ENCODE measurements at places on chromosomes 13 and 19.

DNA sequence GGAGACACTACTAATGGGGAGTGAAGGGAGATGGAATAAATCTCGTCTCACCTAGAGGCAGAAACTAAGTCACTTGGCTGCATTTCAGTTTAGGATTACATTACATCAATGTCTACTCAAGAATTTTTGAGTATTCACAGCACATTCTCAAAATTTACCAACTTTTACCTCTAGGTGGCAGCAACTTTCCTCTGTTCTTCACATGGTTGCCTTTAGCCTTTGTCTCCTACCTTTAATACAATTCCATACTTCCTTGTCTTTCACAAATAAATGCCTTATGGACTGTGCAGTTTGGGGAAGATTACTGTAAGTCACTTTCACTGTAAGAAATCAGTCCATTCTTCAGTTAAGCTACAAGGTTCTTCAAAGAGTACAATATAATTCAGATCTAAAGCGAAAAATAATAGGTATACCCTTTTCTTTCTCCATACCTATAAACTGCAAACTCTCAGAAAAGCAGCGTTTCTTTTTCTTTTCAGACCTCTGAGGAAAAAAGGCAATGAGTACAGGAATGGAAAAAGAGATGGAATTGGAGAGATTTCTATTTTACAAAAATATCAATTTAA, 379.4 kb downstream of the KLF12 start:
- DNase-seq: no peak

DNA sequence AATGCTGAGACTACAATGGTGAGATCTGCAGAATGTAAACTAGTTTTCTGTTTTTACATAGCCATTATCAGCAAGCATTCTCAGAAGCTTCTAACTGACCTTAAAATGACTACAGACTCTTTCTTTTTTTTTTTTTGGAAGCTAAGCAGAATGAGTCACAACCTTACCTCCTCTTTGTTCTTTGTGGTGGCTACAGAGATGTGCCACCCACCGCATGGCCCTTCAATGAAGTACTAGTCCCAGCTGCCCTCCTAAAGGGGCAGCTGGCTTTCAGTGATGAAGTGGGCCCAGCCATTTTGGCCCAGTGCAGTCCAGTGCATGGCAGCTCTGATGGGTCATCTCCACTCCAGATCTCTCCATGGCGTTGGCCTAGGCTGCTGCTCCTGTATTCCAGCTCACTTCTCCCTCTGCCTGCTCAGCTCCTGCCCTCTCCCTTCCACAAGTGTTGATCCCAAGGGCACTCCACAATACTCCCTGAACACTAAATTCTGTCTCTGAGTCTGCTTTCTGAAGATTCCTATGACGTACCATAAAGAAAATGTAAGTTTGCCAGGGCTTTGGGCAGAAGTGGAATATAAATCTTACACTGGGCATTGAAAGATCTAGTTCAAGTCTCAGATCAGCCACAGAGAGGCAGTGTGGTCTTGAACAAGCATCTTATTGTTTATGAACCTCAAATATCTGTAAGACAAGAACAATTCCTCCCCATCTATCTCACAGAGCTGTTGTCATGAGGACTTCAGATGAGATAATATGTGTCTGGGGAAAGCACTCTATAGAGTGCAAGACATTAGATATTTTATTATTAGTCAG, 85.6 kb downstream of the RXFP2 start:
- no peak for DNase-seq

DNA sequence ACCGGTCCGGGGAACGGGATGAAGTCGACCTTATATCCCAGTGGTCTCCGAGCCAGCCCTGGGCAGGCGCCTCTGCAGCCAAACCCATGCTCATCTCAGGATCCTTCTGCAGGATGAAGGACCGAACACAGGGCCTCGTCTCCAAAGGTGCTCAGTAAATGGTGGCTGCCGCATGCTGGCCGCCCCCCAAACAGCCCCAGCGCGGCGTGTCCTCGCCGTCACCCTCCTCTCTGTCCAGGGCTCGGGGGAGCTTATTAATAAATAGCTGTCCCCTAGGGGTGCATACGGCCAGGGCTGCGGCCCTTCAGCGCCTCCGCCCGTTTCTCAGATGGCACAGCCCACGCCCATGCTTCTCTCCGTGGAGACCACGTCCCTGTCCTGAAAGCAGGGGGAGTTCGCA, 32.6 kb upstream of the SPACA7 start:
- DNase-seq: no peak

DNA sequence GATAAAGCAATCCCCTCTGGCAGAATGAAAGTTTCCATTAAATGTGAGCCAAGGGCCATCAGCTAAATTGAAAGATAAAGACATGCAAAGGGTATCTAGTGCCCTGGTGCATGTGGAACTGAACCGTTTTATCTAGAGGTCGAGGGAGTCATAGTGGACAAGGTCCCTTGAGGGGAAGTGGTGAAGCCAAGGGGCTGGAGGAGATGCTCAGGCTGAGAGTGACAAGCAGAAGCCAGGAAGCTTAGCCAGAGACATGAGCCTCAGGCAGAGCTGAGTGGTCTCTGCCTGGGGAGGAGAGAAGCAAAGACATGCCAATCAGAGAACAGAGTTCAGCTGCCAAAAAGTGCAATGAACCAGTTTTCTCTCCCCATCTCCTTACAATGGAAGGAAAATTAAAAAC, 68.1 kb upstream of the SLC10A2 start:
- no peak for DNase-seq

DNA sequence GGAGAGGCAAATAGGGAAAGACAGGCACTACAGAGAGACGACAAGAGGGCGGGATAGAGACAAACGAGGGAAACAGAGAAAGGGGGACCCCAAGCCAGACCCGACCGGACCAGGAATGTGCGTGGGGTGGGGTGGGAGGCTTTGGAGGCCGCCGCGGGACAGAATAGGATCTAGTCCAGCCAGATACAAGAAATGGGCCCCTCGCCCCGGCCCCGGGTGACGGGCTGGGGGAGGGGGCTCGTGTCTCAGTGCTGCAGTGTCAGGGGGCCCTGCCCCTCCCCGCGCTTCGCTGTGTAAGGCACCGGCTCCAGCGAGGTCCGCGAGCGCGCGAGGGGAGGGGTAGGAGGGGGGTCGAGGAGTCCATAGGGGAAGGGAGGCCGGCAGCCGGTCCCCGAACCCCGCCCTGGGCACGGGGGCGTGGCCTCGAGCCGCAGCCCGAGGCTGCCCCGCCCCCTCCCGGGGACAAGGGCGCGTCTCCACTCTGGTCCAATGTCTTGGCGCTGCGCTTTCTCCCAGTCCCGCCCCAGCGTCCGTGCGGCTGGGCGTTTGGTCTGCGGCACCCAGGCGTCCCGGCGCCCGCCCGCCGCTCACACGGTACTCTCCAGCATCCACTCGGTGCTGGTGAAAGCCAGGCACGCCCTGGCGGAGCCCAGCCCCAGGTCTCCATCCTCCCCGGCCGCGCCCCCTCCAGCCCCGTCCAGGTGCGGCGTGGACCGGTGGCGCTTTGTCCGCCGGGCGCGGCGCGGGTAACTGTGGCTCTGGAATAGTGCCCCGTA, 11.0 kb downstream of the IFNL1 start:
- no peak for DNase-seq

DNA sequence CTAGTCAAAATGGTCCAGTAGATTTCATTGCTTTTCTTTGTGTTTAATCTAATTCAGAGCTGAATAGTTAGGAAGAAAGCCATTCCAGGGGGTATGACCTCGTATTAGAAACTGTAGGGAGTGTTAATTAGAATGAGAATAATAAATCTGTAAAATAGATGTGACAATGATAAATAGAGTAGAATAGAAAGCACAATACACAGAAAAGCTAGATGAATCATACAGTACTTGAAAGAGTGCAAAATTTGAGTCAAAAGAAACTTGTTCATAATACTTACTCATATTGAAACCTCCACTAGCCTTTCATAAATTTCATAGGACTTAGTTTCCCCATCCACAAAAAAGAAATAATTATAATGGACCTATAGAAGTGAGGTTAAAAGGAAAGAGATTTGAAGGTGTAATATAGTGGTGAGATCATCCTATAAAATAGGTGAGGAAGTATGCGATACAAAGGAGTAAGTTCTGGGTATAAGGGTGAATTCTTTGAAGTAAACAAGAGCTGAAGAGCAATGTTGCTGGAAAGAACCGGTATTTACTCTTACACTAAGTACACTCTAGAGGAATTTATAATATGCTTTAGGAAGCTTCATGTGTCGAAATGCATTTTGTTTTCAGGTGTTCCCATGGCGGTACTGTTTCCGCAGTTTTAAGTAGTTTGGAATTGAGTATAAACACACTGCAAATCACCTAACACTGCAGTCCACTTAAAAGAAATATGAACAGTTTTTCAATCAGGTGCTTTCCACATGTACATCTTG, 21.9 kb downstream of the PCDH17 start:
- DNase-seq: no peak

GRCh38 chr13:73074926-73075325, 16.1 kb downstream of the KLF5 start:
- DNase-seq: no peak

- DNase-seq: no peak
Observed at GRCh38 chr19:11736696-11737095, 2.0 kb downstream of the ZNF823 start.

GRCh38 chr13:95643936-95644598, 439 bp downstream of the DZIP1 start:
- no peak for DNase-seq

GRCh38 chr19:16456652-16457194, 15.0 kb downstream of the EPS15L1 start:
- no peak for DNase-seq

- no peak for DNase-seq
Observed at GRCh38 chr19:30341611-30342201, 30.5 kb upstream of the ZNF536 start.

GRCh38 chr13:39881887-39882286, 226.4 kb downstream of the COG6 start:
- no peak for DNase-seq

DNA sequence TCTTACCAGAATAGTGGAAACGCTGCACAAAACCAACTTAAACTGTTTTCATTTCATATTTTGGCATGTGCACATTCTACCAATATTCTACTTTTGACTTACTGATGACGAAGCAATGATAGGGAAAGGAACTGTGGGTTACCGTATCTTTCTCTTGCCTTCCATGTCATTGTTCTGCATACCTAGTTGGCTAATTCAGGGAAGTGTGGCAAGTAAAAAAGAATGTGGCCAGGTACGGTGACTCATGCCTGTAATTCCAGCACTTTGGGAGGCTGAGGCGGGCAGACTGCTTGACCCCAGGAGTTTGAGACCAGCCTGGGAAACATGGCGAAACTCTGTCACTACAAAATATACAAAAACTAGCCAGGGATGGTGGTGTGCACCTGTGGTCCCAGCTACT, 108.2 kb downstream of the SIPA1L3 start:
- no peak for DNase-seq

DNA sequence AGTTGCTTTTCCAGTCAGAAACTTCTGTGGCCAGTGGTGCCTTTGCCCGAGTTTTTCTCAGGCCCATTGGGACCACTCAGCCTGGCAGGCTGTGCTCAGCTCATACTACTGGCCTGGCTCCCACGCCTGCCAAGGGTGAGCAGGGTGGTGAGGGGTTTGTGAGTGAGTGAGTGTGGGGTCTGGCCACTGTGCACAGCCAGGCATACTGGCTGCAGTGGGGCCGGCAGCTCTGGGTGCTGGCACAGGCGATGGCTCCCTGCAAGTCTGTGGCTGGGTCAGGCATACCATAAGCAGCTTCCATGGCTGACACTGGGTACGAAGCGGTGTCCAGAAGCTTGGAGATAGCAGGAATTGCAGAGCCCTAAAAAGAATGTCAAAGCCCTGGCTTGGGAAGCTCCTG, 161.0 kb downstream of the SLITRK6 start:
- no peak for DNase-seq

GRCh38 chr13:103430368-103430767, 364.2 kb upstream of the SLC10A2 start:
- DNase-seq: no peak

- DNase-seq: no peak
Observed at GRCh38 chr19:39599116-39599515, 3.2 kb upstream of the LGALS13 start.

DNA sequence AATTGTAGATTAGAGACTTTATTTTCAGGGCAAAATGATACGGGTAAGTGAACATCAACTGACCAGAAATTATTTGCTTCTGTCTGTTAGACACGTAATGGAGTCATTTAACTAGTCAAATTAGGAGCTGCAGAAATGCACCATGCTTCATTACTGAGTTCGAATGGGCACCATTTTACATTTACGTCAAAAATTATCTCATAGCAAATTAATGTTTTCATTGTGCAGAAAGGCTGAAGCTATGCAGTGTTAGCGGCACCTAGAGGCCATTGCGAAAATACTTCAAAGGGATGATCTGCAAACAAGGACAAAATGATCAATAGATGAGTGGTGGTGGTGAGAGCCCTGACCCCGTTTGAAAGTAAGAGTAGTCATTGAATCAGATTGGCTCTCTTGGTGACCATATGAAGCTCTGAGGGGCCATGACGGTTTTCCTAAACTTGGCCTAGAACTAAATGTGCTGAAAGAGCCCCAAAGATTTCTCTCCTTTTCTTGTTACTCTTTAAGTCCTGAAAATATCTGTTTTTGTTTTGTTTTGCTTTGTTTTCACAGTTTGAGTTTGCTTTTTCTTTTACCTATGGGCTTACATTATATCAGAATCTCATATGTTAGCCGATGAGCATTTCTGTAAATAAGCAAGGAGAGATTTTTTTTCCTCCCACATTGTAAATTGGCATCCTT, 277.9 kb downstream of the ZNF536 start:
- DNase-seq: no peak

DNA sequence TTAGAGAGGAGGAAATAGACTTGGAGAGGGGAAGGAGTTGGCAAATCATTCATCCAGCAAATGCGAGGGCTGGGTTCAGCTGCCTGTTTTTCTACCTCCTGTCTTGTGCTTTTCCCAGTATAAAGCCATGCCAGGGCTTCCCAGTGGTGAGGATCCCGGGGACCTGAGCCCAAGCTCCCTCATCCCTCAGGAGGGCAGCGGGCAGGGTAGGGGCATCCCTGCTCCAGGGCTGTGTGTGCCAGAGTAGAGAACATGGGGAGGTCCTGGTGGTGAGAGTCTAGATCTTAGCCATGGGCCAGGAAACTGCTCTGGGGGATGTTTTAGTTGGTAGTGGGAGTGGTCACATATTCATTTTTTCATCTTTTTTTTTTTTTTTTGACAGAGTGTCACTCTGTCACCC, 43.6 kb downstream of the GPR12 start:
- no peak for DNase-seq

- no peak for DNase-seq
Observed at GRCh38 chr19:54287456-54287855, 6.5 kb upstream of the LILRB2 start.

GRCh38 chr13:112880976-112881540, 88.0 kb upstream of the MCF2L start:
- no peak for DNase-seq

GRCh38 chr13:86383151-86383550, 583.9 kb upstream of the SLITRK6 start:
- no peak for DNase-seq

GRCh38 chr13:98313922-98314292, 136.8 kb upstream of the RNF113B start:
- no peak for DNase-seq

GRCh38 chr13:37059848-37060192, 332 bp upstream of the SUPT20H start:
- DNase-seq: no peak

- DNase-seq: no peak
Observed at GRCh38 chr19:54893406-54893805, 12.5 kb upstream of the NCR1 start.

GRCh38 chr19:12868540-12869112, 12.6 kb downstream of the DNASE2 start:
- DNase-seq: no peak

All from activated T-helper 9 cell treated with anti-CD3 and anti-CD28 coated beads, Interleukin-2, amount 50 U/mL, for 16 hours (primary cell).